GF-D8 (cell line): ENCODE measurements at places on chromosomes 7 and 10.

DNA sequence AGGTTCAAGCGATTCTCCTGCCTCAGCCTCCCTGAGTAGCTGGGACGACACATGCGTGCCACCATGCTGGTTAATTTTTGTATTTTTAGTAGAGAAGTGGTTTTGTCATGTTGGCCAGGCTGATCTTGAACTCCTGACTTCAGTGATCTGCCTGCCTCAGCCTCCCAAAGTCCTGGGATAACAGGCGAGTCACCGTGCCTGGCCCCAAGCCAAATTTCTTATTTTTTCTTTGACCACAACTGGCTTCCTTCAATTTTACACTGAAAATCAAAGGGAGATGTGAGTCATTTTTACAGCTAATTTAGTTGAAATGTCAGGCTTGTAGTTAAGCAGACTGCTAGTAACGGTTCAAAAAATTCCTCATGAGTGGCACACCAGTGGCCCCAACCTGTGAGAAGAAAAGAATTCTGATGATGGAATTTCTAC, 7.8 kb downstream of the RNF216 start:
- no peak for DNase-seq

DNA sequence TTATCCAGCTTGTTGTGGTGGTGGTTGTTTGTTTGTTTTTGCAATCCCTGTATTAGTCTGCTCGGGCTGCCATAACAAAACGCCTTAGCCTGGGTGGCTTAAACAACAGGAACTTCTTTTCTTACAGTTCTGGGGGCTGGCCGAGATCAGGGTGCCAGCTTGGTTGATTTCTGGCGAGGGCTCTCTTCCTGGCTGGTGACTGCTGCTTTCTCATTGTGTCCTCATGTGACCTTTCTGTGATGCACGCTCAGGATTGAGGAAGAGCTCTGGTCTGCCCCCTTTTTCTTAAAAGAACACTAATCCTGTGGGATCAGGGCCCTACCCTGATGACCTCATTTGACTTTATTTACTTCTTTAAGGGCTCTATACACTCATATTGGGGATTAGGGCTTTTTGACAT, 107.1 kb upstream of the NRP1 start:
- DNase-seq = no peak

GRCh38 chr10:83104616-83105015, 1034.7 kb upstream of the GHITM start:
- DNase-seq = no peak

- no peak for DNase-seq
These were observed 31.3 kb downstream of the MKX start for GRCh38 chr10:27714349-27714748.

- no peak for DNase-seq
These were observed 103.1 kb downstream of the PRKAG2 start for GRCh38 chr7:151773797-151774196.

GRCh38 chr7:117278040-117278439, 44.8 kb downstream of the WNT2 start:
- no peak for DNase-seq

DNA sequence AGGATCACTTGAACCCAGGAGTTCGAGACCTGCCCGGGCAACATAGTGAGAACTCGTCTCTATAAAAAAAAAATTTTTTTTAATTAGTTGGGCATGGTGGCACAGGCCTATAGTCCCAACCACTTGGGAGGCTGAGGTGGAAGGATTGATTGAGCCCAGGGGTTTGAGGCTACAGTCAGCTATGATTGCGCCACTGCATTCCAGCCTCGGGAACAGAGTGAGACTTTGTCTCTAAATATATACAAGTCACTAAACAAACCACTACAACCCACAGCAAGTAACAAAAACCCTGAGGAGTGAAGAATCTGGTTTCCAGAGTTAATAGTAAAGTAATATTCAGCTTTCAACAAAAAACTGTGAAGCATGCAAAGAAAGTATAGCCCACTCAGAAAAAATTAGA, 32.7 kb upstream of the HHEX start:
- no peak for DNase-seq

GRCh38 chr7:68748934-68749900, 849.1 kb upstream of the AUTS2 start:
- DNase-seq = no peak

- DNase-seq = no peak
These were observed 79.5 kb downstream of the NEBL start for GRCh38 chr10:20817646-20818045.

DNA sequence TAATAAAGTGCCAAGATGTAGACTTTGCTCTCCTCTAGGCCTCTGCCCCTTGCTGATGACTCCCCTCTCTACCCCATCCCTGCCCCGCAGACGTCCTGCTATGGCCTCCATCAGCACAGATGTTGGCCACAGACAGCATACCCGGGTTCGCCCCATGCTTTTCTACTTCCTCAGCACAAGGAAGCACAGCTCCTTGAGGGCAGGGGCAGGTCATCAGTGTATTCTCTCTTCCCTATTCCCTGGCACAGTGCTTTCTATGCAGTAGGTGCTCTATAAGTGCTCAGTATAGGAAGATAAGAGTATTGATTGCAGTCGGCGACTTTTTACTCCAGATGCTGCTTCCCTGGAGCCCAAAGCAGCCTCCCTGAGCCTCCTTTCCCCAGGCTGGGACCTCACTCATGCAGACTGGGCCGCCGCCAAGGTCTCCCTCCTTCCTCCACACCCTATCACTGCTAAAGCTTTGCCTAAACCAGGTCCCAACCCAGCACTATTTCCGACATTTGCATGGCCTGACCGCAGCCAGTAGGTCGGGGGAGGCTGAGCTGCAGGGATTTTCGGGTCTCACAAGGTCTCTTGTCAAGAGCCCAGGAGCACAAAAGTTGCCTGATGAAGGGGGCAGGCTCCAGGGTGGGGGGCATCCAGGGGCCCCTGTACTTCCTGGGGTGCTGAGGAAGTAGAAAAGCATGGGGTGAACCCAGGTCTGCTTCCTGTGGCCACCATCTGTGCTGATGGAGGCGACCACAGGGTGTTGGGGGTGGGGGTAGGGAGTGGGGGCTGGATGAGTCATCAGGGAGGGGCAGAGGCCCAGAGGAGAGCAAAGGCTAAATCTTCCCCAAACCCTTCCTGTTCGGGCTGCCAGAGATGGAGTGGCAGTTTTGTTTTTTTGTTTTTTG, 8.0 kb downstream of the CALHM3 start:
- peak; percentile 89 for DNase-seq

GRCh38 chr10:122740640-122741039, 41.0 kb upstream of the C10orf120 start:
- DNase-seq = no peak

GRCh38 chr10:57628592-57629284, 639.0 kb downstream of the IPMK start:
- DNase-seq = no peak

GRCh38 chr10:81093056-81093455, 555.4 kb downstream of the SH2D4B start:
- no peak for DNase-seq

DNA sequence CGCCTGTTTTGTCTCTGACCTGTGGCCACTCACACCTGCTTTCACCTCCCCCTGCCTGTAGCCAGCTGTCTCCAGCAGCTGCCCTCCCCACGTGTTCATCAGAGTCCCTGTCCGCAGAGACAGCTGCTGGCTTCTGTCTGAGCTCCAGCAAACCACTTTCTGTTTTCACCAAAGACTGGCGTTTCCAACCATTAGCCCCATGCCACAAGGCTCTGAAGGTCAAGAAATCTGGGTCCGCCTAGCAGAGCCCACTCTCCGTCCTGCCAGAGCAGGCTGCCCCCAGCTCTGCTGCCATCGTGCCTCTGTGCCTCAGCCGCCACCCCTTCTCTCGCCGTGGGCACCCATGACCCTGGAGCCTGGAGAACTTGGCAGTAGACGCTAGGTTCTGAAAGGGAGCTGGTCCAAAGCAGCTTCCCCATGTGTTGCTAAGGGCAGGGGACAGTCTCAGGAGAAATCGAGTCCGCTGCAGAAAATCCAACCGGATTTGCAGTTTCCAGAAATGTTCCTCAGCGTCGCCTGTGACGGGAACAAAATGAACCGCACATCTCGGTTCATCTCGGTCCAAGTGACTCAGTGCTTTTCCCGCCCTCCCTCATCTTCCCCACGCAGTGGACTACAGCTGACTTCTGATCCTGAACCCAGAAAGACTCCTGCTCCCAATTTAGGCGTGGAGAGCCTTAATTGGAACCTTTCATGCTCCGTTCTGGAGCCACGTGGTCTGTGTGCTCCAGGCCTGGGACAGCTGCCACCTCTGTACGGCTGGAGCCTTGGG, 28.0 kb downstream of the TMEM120A start:
- DNase-seq = no peak

- peak; percentile 90 for DNase-seq
These were observed 118.2 kb downstream of the JAZF1 start for GRCh38 chr7:28062197-28062991.

- DNase-seq = no peak
These were observed 122.3 kb downstream of the SVIL start for GRCh38 chr10:29512425-29512974.

- no peak for DNase-seq
These were observed at the start of gene WEE2 for GRCh38 chr7:141708351-141708750. Gene WEE2, plus strand, starts transcription at chr7:141708353. Its CDS starts 406 bp downstream, at chr7:141708759.

- DNase-seq = no peak
These were observed 12.1 kb upstream of the PDGFA start for GRCh38 chr7:531777-532176.

DNA sequence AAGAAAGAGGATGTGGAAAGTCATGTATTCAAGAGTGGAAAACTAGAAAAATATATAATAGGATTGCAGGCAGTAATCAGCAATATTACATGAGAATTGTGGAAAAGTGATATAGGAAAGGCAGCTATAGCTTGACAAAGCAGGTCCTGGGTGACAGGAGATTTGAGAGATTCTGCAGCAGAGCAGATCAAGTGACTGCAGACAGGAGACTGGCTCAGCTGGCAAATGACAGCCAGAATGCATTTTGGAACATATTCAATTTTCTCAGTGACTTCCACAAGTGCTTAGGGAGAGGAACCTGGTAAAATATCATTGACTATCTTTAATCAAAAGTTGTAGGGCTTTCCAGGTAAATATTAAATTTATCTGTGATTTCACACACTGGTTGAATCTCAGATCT, 260.5 kb upstream of the CACNA2D1 start:
- DNase-seq = no peak

DNA sequence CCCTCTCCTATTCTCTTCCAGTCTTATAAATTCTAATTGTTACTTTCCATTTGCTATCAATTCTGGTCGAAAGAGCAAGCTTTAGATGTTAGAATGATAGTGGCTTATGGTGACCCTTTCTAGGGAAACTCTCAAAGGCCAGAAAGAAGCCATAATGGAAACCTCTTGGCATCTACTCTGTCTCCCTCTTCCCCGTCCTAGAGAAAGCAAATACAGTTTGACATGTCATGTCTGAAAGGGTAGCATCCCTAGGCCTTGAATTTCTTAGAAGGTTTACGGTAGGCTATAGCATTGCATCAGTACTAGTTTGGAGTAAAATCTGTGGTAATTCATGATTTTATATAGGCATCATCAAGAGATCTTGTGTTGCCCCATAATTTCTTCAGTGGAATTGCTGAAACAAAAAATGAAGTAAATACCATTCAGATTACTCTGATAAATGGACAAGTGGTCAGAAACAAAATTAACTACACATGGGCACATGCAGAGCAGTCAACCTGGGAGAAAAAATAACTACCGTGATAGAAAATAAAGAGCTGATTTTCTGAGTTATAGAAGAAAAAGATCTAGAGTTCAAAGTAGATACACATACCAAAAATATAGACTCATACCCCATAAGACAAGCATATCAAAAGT, 4.4 kb downstream of the PRKAR2B start:
- no peak for DNase-seq

DNA sequence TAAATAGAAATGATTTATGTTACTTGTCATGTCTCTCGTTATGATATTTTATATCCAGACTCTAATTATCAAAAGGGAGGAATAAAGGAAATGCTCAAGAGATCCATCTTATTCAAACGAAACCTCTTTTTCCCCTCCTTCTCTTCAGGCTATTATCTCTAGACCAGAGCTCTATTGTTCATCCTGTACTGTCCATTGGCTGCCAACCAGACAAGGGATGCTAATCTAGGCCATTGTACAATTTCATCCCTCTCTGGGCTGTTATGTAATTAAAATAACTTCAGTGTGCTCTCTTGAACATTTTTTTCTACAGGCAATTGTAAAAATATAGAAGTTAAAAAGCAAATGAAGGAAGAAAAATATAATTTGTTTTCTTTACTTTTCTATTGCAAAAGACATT, 220.4 kb downstream of the HDAC9 start:
- no peak for DNase-seq

DNA sequence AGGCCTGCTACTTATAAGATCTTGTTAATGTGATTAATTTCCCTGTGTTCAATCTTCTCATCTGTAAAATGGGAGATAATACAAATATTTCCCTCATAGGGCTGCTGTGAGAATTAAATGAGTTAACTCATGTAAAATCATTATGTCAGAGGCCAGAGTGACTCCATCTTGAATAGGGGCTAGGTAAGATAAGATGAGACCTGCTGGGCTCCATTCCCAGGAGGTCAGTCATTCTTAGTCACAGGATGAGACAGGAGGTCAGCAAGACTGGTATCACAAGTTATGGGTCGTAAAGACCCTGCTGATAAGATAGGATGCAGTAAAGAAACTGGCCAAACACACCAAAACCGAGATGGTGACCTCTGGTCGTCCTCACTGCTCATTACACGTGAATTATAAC, 200.7 kb downstream of the CYP26A1 start:
- no peak for DNase-seq

DNA sequence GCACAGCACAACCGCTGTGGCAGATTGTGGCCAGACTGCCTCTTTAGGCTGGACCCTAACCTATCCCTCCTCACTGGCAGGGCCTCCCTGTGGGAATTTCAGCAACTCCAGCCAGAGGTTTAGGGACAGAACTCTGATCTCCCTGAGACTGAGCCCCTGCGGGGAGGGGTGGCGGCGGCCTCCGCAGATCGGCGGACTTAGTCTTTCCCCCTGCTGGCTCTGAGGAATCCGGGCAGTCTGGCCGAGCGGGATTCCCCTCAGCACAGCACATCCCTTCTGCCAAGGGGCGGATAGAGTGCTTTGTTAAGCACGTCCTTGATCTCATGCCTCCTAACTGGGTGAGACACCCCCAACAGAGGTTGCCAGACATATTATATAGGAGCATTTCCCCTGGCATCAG, 224.2 kb upstream of the NPY start:
- DNase-seq = no peak

- no peak for DNase-seq
These were observed 75.8 kb downstream of the JAZF1 start for GRCh38 chr7:28104811-28105210.

- peak; percentile 97 for DNase-seq
These were observed 70.3 kb upstream of the KMT2E start for GRCh38 chr7:104943502-104944343.

GRCh38 chr7:668139-668931, 58.2 kb upstream of the DNAAF5 start:
- DNase-seq = no peak

GRCh38 chr10:128895473-128895872, 571.6 kb upstream of the MGMT start:
- no peak for DNase-seq

- no peak for DNase-seq
These were observed 16.2 kb downstream of the CHST3 start for GRCh38 chr10:71980181-71981014.

GRCh38 chr10:88114368-88114767, 250.9 kb downstream of the PTEN start:
- peak; percentile 54 for DNase-seq
